Caco-2 (cell line): ENCODE measurements at places on chromosomes 2 and 18. TPM values are rescaled to one million over a fixed set of nuclear protein-coding genes. Genes with fewer than 3 reads are reported as not detected.

The GCG gene
- total RNA-seq = not detected in 2 replicates

The PRSS56 gene
- not detected in 2 replicates for total RNA-seq

The ONECUT2 gene
- 0.28 and 0.86 TPM in 2 replicates for total RNA-seq

The EPB41L5 gene
- 81.9 and 83.0 TPM in 2 replicates for total RNA-seq

DNA sequence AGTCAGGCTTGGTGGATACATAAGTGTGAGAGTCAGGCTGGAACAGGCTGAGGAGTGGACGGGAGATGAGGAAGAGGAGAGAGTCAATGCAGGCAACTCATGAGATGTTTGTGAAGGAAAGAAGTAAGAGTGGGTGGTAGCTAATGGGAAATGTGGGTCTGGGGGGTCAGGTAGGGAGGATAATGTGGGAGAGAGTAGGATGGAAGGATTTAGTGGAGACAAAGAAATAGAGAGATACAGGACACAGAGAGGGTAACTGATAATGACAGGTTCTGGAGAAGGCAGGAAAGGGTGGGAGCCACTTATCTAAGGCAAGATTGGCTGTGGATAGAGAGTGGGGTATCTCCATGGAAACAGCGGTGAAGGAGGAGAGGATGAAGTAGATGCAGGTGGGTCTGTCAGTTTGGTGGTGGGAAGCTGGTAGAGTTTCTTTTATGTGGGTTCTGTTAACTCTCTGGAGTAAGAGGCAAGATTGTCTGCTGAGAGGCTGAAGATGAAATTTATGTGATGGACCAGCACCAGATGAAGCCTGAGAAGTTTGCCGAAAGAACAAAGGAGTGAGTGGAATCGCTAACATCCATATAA lies 190.6 kb upstream of the SPRED2 start:
- H3K4me1 ChIP-seq = no peaks in the 10 kb centered on the region
- no peak overlapping the region for H3K4me3 ChIP-seq

DNA sequence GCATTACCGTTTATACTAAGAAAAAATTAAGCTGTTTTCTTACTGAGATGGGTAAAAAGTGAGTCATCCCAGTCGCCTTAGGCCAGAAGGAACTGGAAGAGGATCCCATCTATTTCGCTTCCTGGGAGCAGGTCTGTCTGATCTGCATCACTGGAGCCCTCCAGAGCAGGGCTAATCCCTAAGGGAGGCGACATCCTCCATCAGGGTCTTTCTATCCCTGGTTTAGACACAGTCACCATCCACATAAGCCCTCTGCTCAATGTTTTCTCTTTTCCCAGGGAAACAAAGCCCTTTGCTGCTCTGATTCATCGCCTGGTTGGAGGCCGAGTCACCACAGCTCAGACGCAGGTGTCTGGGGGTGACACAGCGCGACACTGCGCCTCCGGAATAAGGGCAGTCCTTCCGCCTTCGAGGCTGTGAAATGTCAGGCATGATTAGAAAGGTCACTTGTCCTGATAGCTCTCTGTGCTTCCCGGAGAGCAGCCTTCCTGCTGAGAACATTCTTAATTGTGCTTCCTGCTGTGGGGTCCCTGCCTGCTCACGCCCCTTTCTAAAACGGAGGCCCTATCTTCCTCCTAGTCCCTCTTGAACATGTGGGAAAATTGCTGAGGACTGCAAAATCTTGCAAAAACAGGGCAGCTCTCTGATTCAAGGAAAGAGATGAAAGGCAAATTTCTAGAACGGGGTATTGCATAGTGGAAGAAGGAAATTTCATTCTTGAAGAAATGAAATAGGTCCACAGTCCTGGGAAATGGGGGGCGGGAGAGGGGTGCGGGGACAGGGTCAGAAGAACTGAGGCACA lies 56.3 kb downstream of the MARCHF4 start:
- H3K36me3 ChIP-seq = no peaks in the 10 kb centered on the region
- no peaks in the 10 kb centered on the region; the same call in none of the 2 replicates for H3K27me3 ChIP-seq
- no peak for DNase-seq
- no peak overlapping the region for H3K27ac ChIP-seq
- H3K4me3 ChIP-seq = no peak overlapping the region

DNA sequence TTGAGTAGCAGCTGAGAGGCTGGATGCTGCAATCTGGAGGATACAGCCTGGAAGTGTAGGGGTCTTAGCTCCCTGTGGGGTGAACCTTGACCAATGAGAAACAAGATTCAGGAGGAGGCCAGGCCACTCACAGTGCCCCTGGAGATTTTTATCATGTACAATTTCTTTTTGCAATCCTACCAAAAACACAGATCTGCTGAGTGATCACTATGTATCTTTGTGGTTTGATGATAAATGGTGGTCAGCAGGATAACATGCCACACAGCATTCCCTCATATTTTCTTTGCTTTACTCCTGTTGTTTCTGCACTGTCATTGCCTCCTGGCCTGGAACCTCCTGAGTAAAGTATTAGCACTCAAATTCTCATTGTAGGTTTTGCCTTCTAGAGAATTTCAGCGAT lies 357.9 kb downstream of the THSD7B start:
- H3K4me3 ChIP-seq = no peak overlapping the region
- no peaks in the 10 kb centered on the region for H3K27me3 ChIP-seq
- no peaks in the 10 kb centered on the region for H3K36me3 ChIP-seq
- no peak overlapping the region for H3K27ac ChIP-seq

DNA sequence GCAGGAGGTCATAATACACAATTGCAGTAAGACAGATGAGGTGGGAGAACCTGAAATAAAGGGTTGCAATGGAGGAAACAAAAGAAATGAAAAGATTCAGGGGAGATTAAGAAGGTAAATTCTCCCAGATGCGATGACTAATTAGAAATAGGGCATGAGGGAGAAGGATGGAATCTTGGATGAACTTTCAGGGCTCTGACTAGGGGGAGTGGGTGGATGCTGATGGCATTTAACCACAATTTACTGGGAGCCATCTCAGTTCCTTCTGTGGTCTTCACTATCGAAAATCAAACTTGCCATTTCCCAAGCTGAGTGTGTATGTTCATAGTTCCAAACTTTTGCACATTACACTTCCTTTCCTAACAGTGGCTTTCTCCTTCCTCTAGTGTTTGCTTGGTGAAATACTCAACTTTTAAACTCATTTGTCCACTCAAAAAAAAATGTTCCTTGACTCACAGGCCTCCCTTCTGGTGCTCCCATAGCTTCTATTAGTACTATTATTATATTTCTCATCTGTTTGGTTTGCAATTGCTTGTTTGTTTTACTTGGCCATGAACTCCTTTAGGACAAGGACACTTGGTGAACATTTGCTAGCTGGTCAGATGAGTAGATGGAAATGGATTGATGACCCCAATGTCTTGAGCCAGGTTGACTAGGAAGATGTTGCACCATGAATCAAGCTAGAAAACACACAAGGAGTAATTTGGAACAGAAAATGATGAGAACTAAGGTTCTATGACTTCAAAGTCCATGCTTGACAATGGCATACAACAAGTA lies 178.5 kb downstream of the DIS3L2 start:
- DNase-seq = no peak
- no peak overlapping the region for H3K27ac ChIP-seq
- no peak overlapping the region for H3K4me3 ChIP-seq
- H3K4me1 ChIP-seq = no peaks in the 10 kb centered on the region

GRCh38 chr18:8235894-8236293 lies 373.3 kb upstream of the RAB12 start:
- H3K4me1 ChIP-seq = no peaks in the 10 kb centered on the region
- H3K36me3 ChIP-seq = no peaks in the 10 kb centered on the region
- H3K27me3 ChIP-seq = no peaks in the 10 kb centered on the region
- no peak for DNase-seq
- no peak overlapping the region for H3K27ac ChIP-seq

DNA sequence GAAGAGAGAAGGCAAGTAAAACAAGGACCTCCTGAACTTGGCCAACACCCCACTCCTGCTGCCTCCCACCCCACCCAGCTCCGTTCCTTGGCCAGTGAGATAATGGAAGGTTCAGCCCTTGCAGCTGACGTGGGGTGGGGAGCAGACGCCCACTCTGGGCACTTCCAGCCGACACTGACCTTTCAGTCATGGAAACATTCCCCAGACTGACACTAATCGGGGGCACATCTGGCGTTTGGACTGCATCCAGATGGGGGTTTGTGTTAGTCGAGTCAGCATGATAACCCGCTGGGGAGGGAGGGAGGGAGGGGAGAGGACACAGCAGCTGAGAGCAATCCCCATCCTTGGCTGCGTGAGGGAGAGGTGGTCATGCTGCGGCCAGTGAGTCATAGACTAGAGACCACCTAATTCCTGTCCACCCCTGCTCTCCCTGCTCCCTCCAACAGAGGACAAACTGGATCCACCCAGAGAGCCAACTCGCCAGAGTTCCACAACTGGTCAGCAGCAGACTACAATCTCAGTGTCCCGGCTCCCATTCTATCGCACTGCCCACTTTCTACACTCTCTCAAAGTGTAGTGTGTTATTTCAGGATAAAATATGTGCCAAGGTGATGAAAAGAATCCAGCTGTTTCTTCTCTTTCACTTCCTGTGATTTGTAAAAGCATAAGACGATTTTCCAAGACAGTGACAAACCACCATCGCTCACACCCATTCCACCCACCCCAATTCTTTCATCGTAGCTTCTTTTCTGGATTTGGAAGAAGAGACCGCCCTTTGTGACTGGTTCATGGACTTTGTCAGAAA lies 115.4 kb upstream of the PKDCC start:
- no peak overlapping the region for H3K27ac ChIP-seq
- H3K36me3 ChIP-seq = no peaks in the 10 kb centered on the region
- peaks cover 44% of the 10 kb centered on the region for H3K4me1 ChIP-seq
- H3K4me3 ChIP-seq = no peak overlapping the region
